ENCODE measurements at places on chromosomes 13 and 19. TPM values are rescaled to one million over a fixed set of nuclear protein-coding genes. Genes with fewer than 3 reads are reported as not detected.

- DNase-seq = peak; percentile 52
Observed at GRCh38 chr13:91050970-91051369, 296.5 kb upstream of the MIR17HG start.

GRCh38 chr13:51249770-51250741 is 27.9 kb downstream of the FAM124A start:
- no peak for DNase-seq

DNA sequence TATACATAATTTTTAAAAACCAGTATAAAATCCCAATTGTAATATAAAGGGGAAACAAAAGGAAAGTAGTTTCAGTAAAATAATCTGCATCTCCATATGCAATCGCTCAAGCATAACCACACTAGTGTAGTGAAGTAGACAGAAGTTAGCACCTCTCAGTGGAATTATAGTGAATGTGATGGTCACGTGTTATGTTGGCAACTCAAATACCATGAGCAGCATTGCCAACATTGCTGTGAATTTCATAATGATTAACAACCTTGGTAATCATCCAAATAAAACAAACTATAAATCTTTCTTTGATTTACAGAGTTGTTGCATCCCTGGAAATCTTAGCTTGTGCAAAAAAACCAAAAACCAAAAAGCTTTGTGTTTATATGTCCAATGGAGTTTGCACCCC is 77.3 kb upstream of the SIAH3 start:
- no peak for DNase-seq

DNA sequence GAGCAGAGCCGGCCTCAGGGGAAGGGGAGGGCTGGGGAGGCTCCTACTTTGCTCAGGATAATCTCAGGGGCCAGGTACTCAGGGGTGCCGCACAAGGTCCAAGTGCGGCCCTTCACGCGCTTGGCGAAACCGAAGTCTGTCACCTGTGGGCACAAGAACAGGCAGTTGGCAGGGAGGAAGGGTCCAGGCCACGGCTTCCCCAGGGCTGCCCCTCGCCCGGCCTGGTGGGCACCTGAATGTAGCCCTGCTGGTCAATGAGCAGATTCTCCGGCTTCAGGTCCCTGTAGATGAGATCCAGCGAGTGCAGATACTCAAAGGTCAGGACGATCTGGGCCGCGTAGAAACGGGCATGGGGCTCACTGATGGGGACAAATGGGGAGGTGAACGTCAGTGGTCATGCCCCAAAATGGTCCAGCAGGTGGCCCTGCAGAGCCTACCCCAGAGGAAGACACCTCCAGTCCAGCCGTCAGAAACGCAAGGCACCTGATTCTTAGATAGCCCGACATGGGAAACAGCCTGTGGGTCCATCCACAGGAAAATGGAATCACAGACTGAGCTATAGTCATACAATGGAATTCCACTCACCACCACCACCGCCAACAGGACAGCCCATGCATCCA is 7.1 kb upstream of the SAMD1 start:
- no peak for DNase-seq

DNA sequence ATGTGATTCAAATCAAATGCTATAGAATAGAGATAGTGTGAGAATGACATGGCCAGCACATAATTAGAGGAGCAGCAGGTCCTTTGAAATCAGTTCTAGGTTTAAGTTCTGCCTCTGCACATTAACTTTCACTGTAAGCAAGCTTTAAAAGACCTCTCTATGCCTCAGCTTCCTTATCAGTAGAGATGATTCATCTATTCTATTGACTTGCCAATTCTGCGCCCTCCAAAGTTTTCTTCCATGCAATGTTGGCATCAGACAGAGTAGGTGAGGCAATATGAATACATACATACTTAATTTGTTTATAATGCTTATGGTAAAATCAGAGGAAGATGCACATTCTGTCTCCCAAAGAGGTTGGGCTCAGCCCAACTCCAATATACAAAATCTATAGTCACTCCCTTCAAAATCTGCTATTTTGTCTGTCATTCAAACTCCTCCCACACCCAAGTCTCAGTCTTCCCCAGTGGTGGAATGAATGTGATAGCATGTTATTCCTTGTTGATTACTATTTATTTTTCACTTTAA is 525.5 kb downstream of the RFC3 start:
- DNase-seq = no peak

DNA sequence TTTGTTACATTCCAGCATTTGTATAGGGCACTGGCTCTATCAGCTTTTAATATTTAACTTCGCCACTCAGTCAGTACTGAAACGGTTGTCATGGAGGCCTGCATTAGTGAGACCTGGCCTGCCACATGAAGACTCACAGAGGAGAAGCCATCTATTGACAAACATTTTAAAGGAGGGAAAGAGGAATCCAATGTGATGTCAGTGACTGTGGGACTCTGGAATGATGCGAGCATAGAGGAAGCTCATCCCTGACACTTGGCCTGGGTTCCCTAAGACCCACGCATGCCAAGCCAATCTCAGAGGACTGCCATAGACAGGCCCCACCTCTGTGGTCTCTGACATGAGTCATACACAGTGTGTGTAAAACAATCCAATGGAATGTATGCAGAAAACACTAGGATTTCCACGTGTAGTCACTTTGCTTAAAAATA is 7.9 kb upstream of the DPY19L3 start:
- no peak for DNase-seq

- no peak for DNase-seq
Observed at GRCh38 chr13:20608438-20609020, 41.6 kb downstream of the IFT88 start.

- no peak for DNase-seq
Observed at GRCh38 chr19:40717880-40718773, 1.2 kb downstream of the ITPKC start.

- peak; percentile 21 for DNase-seq
Observed at GRCh38 chr13:113297370-113298042, 467 bp downstream of the LAMP1 start.

DNA sequence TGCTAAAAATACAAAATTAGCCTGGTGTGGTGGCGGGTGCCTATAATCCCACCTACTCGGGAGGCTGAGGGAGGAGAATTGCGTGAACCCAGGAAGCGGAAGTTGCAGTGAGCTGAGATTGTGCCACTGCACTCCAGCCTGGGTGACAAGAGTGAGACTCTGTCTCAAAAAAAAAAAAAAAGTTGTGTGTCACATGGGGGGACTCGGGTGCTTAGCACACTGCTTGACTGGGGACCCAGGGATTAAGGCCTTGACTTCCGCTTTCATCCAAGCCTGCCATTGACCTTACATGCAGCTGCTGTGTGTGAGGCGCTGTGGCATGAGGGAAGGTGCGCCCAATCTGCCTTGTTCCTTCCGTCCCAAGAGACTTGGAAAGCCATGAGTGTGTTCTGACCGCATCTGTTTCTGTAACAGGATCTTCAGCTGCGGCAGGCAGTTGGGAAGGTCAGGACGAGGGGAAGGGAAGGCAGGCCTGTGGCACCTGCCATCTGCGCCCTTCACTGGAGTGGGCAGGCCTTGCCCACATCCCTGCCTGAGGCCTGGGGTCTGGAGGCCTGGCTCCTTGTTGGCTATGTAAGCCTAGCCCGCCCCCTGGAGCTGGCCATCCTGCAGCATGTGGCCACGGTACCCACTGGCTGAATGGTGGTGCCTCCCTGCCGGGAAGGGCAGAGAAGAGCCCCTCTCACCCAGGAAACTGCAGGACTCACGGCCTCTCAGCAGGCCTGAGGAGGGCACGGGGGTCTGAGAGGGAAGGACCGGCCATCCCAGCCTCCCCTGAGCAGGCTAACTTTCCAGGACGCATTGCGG is 23.0 kb downstream of the PPP1R37 start:
- DNase-seq = peak; percentile 82

GRCh38 chr19:47141695-47142094 is 11.1 kb downstream of the SAE1 start:
- DNase-seq = no peak

DNA sequence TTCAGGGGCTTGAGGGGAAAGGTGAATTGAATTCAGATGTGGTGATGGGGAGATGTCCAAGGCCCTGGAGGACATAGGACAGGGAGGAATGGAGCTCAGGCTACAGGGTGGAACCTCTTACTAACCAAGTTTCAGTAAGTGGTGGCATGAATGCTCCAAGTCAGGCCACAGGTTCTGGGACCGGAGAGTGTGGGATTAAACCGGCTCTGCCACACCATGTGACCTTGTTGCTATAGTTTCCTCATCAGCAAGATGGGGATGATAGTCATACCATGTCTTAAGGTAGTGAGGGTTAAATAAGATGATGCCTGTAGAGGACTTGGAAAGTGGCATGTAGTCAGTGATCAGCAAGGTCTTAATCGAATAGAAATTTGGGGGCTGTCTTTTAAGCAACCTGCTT is 16.3 kb downstream of the GPR183 start:
- no peak for DNase-seq

DNA sequence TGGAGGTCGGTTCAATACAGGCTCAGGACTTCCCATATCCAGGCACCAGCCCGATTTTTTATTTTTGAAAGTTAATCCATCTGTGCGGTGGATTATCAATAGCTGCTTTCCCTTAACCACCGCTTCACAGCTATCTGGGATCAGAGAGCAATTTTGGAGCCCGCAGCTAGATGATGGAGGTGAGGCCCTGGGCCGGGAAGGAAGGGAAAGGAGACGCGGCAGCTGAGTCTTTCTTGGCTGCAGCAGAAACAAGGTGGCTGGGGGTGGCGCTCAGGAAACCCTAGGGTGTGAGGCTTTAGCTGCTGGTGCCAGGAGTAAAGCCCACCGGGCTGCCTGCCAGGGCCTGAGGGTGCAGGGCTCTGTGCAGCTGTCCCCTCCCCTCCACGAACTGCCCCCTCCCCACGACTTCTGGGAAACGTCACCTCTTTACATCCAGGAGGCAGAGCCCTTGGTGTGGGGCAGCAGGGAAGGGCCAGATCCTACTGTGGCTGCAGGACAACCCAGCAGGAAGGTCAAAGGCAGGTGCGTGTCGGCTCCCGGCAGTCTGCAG is 307.0 kb downstream of the ZNF536 start:
- DNase-seq = peak; percentile 52

GRCh38 chr13:38008636-38009035 is 139.1 kb upstream of the TRPC4 start:
- DNase-seq = peak; percentile 74

GRCh38 chr13:27964741-27965323 is 4.3 kb downstream of the CDX2 start:
- no peak for DNase-seq

DNA sequence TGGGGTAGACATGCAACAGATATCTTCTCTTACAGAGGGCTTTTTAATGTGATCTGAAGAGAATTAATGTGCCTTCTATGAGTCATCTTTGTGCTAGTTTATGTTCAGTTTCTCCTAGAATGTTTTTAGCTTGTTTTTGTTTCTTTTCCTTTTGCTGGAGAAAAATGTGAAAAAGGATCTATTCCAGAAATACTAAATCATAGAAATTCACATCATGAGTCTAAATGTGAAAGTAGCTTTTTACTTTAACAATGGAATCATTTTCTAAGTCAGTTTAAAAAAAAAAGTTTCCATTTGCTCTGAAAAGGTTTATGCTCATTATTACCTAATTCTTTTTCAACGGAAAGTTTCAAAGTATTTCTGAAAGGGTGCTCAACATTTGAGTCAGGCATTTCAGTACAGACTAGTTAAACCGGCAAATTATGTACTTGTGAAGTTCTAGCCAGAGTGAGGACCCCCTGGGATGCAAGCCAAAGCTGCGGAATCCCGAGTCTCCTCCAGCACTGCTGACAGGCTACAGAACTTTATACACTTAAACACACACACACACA is 72.9 kb downstream of the SPATA13 start:
- peak; percentile 70 for DNase-seq

DNA sequence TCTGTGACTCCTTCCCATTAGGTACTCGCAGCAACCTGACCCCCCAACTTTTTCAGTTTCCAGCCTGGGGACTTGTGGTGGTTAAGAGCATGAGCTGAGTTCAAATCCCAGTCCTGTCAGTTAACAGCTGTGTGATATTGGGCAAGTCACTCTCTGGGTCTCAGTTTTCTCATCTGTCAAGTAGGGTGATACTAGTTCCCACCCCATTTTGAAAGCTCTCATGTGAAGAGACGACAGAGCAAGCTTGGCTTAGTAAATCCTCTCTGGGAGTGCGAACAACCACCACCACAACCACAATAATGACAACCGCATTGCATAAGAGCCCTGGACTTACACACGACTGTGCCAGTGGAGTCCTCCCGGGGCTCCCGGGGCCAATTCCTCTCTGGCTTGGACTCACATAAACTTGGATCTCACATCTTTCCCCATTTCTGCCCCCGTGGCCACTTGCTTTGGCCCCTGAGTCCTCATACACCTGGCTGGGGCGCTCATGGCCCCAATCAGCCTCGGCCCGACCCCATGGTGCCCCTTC is 454 bp downstream of the BLVRB start:
- peak; percentile 57 for DNase-seq

DNA sequence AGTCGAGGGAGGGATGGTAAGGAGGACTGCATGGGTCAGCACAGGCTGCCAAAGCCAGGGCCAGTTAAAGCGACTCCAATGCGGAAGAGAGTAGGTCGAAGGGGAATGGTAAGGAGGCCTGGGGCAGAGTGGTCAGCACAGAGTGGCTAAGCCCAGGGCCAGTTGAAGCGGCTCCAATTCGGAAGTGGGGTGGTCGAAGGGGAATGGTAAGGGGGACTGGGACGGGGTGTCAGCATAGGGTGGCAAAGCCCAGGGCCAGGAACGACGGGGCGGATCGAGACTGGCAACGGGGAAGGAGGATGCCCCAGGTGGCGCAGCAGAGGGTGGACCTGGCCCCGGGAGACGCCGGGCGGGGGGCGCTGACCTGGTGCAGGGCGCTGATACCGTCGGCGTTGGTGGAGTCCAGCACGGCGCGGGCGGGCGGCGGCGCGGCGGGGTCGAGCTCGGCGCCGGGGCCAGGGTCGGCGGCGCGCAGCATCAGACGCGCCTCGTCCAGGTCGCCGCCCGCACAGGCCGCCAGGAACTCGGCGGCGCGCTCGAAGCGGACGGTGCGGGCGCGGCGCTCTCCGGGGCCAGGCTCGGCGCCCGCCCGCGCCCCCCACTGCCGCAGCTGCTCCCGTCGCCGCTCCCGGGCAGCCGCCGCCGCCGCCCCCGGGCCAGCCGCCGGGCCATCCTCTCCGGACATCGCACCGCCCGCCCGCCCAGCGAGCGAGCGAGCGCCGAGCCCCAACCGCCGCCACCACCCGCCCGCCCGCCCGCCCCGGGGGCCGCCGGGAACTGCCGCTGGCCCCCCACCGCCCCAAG is at the start of gene PPP1R12C:
TSS of gene PPP1R12C (minus strand) at position 779 of the 804 bp plus-strand sequence. CDS start at position 685, 94 bp downstream.
- peak; percentile 59 for DNase-seq

The SELENOV gene
- polyA plus RNA-seq = 0.45 TPM

The CGB1 gene
- polyA plus RNA-seq = not detected

The C19orf85 gene
- not detected for polyA plus RNA-seq

The C19orf33 gene
- 8.7 TPM for polyA plus RNA-seq

The CACNG8 gene
- 0.70 TPM for polyA plus RNA-seq

The CNN1 gene
- polyA plus RNA-seq = 123 TPM

The PSG2 gene
- 0.98 TPM for polyA plus RNA-seq

The OVOL3 gene
- polyA plus RNA-seq = not detected

The CD70 gene
- polyA plus RNA-seq = not detected

The SMAD9 gene
- 15.8 TPM for polyA plus RNA-seq

The ZNF709 gene
- 2.0 TPM for polyA plus RNA-seq

The DIAPH3 gene
- polyA plus RNA-seq = 9.2 TPM

The CCDC70 gene
- not detected for polyA plus RNA-seq

The URI1 gene
- 88.1 TPM for polyA plus RNA-seq

The RANBP3 gene
- polyA plus RNA-seq = 38.0 TPM
